ENCODE measurements at places on chromosomes 13 and 19.

DNA sequence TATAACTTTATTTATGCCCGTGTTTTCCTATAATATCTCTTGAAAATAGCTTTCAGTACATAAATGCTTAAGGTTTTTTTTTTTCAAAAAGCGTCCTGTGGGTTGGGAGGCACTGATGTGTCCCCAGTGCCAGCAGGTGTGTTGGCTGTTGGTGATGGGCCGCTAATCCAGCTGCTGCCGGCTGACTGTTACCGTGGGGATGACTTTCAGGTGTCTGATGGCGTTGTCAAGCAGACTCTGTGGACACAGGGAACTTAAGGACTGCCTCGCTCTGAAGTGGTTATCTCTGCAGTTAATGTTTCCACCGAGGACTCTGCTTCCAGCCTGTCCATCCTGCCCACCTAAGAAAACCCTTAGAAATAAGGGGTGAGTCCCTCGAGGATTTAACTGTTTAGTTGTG, 94.5 kb downstream of the ANKRD10 start:
- no peak for DNase-seq

DNA sequence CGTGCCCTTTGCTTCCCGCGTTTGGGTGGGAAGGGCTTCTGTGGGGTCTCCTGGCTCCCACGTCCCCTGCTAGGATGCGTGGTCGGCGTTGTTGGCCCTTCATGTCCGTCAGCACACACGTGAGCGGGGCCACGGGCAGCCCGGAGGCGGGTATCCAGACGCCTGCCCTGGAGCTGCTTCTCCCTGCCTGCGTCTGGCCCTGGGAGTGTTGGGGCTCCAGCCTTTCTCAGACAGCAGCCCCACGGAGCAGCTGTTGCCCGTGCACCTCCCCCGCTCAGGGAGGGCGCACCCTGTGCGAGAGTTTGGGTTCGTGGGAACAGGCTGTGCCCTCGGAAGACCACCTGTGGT, 14.5 kb downstream of the DAZAP1 start:
- DNase-seq, result no peak

DNA sequence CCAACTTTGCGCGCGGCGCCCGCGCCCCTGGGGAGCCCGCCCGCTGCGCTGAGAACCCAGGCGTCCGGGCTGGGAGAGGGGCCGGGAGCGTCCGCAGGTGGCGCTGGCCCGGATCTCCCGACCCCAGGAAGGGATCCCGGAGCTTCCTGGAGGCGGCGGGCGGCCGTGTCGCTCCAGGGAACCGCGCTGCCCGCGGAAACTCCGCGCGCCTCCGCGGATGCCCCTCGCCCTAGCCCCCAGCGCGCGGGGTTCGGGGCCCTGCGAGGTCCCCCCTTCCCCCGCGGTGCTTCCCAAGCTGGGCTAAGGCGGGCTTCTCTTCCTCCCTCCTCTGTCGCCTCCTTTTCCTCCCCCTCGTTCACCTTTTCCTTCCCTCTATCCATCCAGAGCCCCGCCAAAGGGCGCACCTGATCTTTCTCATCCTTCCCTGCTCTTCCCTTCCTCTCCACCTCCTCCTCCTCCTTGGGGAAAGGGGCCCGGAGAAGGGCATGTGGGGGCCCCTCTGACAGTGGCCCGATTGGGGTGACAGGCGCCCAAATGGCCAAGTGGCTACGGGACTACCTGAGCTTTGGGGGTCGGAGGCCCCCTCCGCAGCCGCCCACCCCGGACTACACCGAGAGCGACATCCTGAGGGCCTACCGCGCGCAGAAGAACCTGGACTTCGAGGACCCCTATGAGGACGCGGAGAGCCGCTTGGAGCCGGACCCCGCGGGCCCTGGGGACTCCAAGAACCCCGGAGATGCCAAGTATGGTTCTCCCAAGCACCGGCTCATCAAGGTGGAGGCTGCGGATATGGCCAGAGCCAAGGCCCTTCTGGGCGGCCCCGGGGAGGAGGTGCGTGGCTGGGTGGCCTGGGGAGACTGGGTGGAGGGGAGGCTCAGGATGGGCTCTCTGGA, 710 bp downstream of the SHD start:
- no peak for DNase-seq

DNA sequence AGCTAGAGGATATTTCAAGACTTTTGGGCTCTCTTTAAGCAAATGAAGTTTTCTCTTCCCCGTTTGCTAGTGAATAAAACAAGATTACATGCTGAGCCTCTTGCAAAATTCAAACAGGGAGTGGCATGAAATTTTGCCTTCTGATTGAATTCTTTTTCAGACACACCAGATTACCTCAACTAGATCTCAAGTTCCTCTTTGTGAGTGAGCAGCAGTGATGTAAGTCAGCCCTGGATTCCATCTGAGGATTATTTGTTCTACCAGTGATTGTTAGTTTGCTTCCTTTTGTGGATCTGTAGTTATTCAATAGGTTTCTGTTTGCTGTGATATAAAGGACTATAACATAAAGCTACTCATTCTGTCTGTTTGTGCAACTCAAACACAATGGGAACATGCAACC, 407.7 kb downstream of the LMO7 start:
- no peak for DNase-seq

DNA sequence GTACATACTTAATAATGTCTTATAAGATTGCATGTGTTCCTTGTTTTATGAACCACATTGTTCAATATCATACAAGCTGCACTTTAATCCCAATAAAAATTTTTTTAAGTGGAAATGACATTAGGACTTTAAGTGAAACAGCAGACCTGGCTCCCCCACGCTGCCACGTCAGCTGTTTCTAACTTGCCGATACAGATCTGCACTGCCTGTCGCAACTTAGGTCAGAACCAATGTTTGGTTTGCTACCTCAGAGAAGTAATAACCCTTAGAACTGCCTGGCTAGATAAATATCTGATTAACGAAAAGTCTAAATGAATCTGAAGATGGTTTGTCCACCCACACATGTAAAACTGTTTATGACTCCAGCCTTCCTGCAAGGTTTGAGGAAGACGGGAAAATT, 327.5 kb upstream of the DACH1 start:
- DNase-seq, result no peak

GRCh38 chr13:89432997-89433396, 1761.8 kb downstream of the SLITRK5 start:
- no peak for DNase-seq

DNA sequence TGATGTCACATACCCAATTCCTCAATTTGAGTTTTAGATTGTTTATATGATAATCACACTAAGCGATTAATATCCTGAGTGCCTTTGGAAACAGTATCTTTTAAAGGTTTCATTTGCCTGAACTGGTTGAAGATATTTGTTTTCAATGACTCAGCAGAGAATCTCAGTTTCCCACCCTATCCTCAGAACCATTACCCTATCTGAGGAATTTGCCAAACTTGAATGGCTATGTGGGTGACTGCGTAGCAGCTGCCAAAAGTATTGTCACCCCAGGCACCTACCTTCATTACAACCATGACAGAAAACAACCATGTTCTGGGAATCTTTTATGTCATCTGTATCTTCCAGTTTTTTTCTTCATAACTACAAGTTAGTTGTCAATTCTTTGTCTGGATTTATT, 440.1 kb upstream of the NBEA start:
- DNase-seq, result no peak

- DNase-seq, result no peak
These were observed 2.9 kb downstream of the FLT3 start for GRCh38 chr13:28097503-28097902.

DNA sequence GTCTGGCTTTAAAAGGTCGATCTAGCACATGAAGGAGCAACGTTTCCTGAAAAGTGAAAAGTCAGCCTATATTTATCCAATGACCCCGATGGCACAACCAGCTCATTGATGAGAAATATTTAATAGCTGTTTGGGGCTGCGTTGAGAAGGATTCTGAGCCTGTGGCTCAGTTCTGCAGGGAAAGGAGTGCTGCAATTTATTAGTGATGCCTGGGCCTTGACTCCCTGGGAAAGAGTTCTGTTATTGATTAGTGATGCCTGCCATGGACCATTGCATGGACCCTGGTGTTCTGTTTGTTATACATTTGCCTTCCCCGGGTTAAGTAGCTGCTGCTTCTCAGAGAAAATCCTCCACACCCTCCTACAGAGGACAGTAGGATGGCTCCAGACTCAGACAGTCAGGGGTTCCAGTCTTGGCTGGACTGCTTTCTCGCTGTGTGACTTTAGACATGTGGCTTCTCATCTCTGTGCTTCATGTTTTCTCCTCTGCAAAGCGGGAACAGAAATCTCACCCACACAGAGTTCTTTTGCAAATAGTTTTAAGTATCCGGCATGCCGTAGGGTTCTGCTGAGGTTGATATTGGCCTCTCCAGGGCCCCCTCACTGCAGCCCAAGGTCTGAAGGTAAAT, 17.7 kb upstream of the PTPRS start:
- DNase-seq, result no peak

DNA sequence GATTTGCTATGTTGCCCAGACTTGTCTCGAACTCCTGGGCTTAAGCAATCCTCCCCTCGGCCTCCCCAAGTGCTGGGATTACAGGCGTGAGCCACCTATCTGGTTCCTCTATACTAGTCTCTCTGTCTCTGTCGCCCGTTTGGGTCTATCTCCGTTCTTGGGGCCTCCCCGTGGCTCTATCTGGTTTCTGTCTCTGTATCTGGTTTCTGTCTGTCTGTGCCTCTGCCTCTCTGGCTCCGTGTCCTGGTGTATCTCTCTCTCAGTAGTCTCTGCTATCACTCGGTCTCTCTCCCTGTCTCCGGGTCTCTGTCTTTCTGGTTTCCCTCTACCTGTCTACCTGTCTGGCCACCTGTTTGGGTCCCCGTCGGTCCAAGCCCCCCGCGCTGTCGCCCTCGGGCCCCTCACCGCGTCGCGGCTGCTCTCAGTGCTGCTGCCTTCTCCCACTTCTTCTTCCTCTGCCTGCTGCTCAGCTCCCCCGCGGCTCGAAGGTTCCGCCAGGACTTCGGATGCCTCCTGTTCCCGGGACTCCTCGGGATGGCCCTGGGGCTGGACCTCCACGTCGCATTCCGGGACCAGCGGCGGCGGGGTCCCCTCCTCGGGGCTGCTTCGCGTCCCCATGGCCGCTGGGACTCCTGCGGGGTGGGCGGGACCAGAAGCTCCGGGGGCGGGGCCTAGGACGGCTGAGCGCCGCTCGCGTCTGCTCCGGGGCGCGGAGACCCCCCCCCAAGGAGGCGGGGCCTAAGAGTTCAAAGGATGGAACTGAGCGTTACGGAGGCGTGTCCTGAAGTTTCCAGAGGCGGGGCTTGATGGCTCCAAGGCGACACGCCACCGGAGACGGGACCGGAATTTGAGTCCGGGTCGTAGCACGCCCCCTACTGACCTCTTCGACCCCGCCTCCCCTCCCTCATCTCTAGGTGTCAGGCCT, 783 bp downstream of the PHLDB3 start:
- peak; percentile 46 for DNase-seq

GRCh38 chr13:50017819-50018218, 2.6 kb downstream of the KCNRG start:
- DNase-seq, result no peak

DNA sequence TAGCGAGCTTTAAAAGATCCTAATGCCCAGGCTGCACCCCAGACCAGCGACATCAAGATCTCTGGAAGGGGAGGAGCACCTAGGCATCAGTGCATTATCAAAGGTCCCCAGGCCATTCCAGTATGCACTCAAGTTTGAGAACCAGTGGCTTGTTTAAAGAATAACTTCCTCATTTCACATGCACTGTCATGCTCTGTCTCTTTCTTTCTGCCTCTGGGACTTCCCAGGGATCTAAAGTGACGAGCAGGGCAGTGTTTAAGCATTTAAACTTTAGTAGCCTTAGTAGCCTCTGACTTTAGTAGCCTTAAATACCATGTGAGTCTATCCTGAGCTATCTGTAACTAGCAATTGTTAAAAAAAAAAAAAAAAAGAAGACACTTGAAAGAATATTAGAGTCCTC, 8.9 kb upstream of the FARP1 start:
- no peak for DNase-seq

DNA sequence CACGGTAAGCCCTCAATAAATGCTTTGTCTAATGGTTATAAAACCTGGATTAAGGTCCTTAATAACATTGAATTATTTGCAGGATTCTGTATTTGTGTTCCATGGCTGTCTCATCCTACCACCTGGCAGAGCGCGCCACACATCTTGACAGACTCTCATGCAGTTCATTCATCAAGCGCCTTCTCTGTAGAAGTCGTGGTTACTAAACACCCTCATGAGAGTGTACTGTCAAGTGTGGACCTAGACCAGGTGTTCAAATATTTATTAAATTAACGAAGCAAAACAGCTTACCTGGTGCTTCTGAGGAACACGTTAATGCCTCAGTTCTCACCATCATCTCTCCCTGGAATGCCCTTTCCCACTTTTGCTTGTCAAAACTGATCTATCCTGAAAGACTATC, 13.1 kb upstream of the FBXL3 start:
- DNase-seq, result no peak

DNA sequence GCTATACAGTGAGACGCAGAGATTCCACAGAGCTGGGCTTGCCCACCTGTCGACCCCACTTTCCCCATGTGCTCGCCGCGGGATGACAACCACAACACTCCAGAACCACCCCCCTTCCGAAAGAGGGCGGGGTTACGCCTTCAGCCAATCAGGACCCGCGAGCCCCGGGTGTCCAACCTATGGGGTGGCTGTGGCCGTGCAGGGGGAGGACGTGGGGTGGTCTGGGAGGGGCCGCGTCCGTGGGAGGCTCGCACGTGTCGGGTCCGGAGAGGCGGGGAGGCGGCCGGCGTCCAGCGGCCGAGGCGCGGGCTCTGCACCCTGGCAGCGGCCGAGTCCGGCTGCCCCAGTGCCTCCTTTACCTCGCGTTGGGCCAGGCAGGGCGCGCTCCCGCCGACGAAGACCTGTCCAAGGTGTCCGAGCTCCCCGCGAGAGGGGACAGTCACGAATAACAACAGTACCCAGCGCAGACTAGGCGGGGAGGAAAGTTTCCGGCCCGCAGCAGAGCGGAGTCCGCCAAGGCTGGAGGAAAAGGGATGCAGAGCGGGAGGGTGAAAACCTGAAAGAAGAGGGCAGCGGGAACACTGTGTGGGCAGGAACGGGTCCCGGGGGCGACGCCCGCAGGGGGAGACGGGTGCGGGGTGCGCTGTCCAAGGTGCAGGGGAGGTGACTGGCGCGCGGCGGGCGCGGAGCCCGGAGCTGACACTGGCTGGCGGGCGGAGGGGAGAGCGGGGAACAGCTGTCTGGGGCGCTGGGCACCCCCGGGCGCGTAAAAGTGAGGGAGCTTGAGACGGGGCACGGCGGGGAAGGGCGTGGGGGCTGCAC, 911 bp downstream of the ENOX1 start:
- no peak for DNase-seq

GRCh38 chr19:18969931-18970659, 29.1 kb upstream of the HOMER3 start:
- DNase-seq, result no peak

DNA sequence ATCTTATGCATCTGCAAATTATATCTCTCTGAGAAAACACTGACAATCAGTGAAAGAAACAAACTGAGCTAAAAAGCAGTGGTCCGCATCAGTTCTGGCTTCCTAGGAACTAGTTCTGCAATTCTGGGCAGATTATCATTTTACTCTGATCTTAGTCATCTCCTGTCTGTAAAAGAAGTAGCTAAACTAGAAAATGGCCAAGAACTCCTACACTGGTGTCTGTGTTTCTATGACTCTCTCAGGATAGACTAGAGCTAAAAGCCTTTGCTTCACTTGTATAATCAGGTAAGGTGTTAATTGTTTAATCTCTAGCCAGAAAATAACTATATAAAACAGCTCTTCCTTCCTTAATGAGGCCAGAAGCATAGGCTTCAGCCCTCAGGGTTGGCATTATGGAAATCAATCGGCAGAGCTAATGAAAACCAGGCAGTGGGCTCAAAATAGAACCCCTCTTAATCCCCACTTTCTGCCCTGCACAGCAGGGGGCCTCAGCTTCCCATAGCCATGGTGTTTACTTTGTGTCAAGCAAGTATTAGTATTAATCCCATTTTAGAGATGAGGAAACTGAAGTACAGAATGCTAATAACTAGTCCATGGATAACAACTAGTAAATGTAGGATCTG, 459.2 kb downstream of the FGF14 start:
- DNase-seq, result no peak

- no peak for DNase-seq
These were observed 20.9 kb upstream of the UBE2L5 start for GRCh38 chr13:30401347-30401746.
